ENCODE measurements at places on chromosomes 5 and 9. TPM values are rescaled to one million over a fixed set of nuclear protein-coding genes. Genes with fewer than 3 reads are reported as not detected.

Gene GRXCR2
- not detected for total RNA-seq

Gene IFT74
- total RNA-seq, result 25.6 TPM

Gene SPINK4
- not detected for total RNA-seq

Gene POLR3G
- total RNA-seq, result 20.7 TPM

Gene ERMP1
- 11.7 TPM for total RNA-seq

Gene OTP
- not detected for total RNA-seq

Gene FXN
- total RNA-seq, result 21.1 TPM

Gene CRB2
- 0.11 TPM for total RNA-seq

Gene PROB1
- 0.17 TPM for total RNA-seq

Gene IFNA2
- total RNA-seq, result not detected

Gene ARAP3
- total RNA-seq, result 3.0 TPM

Gene SOX30
- total RNA-seq, result 0.11 TPM

Gene FIBCD1
- total RNA-seq, result 11.0 TPM

Gene PCDHGA10
- total RNA-seq, result 0.30 TPM

Gene GRIA1
- total RNA-seq, result not detected

Gene KIF4B
- 0.17 TPM for total RNA-seq

Gene PALM2AKAP2
- total RNA-seq, result 27.4 TPM

Gene CHD1
- total RNA-seq, result 51.3 TPM

Gene PDE6A
- not detected for total RNA-seq

Gene ITGA2
- 27.4 TPM for total RNA-seq

Gene HRCT1
- total RNA-seq, result 1.8 TPM

Gene CAAP1
- 46.1 TPM for total RNA-seq
